ENCODE measurements at places on chromosomes 12 and 14.

DNA sequence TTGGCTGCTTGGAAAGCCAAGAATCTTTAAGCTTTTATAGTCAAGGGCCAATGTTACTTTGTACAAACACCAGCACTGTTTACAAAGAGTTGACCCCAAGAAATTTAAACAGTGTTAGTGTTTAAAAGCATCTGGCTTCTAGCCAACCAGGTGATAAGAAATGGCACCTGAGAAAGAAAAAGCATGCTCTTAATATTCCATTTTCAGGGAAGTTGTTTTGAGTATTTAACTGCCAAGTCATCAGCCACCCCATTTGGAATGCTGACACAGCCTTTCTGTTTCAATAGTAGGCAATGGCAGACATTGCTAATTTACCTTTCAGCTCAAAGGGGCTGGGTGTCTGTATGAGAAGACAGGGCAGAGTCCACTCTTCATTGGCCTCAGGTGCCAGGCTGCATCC is 3.7 kb upstream of the SLC35F4 start:
- no peak for DNase-seq

- no peak for DNase-seq
Observed at GRCh38 chr14:104852280-104852663, 12.8 kb upstream of the CEP170B start.

GRCh38 chr12:120181991-120182631 is 12.4 kb downstream of the GCN1 start:
- peak; percentile 61 for DNase-seq

DNA sequence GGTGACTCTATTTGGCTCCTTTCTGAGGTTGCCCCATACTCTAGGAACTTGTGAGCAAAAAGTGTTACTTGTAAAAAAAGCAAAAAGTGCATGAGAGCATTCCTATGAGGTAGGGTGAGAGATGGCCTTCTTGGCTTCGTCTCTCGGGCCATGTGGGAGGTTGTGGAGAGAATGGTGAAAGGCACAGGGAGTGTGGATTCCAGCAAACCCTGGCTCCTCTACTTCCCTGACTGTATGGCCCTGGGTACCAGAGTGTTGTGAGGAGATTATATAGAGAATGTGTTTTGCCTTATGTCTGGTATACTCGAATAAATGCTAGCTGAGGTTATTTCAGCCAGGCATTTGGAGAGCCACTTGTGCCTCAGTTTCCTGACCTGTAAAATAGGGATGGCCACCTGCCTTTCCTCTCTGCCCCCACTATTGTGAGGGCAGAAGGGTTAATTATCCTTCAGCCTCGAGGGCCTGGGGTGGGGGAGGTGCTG is 11.0 kb downstream of the PLEKHG3 start:
- DNase-seq = no peak

GRCh38 chr12:128627659-128628058 is 196.1 kb downstream of the SLC15A4 start:
- DNase-seq = no peak

GRCh38 chr12:98048326-98048725 is 467.1 kb upstream of the TMPO start:
- DNase-seq = no peak

DNA sequence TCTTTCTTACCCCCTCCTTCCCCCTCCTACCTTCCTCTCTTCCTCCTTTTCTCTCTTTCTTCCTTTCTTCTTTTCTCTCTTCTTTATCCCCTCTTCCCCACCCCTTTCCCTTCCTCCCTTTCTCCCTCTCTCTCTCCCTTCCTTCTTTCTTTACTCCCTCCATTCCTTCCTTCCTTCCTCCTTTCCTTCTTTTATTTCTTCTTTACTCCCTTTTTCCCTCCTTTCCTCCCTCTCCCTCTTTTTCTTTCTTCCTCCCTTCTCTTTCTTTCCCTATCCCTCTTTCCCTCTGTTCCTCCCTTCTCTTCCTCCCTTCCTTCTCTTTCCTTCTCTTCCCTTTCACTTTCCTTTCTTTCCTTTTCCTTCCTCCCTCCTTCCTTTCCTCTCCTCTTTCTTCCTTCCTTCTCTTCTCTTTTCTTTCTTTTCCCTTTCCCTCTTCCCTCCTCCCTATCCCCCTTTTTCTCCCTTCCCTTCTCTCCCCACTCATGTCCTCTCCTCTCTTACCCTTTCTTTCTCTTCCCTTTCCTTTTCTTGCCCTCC is 302.3 kb upstream of the TBX3 start:
- DNase-seq = no peak

DNA sequence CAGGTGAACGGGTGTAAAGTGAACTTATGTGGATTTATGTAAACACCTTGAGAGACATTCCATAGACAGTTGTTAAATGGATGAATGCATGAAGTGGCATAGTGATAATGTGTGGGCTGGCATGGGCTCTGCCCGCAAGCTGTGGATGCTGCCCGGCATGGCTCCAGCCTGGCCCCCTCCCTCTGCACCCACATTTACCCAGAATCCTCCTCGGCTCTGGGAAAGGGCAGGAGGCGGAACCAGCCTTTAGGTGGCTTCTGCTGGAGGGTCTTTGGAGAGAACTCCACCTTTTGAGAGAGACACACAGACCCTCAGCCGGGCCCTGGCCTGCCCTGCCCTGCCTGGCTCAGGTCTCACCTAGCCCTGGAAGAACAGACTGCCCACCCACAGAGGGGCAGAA is 18.7 kb downstream of the RASAL1 start:
- no peak for DNase-seq

DNA sequence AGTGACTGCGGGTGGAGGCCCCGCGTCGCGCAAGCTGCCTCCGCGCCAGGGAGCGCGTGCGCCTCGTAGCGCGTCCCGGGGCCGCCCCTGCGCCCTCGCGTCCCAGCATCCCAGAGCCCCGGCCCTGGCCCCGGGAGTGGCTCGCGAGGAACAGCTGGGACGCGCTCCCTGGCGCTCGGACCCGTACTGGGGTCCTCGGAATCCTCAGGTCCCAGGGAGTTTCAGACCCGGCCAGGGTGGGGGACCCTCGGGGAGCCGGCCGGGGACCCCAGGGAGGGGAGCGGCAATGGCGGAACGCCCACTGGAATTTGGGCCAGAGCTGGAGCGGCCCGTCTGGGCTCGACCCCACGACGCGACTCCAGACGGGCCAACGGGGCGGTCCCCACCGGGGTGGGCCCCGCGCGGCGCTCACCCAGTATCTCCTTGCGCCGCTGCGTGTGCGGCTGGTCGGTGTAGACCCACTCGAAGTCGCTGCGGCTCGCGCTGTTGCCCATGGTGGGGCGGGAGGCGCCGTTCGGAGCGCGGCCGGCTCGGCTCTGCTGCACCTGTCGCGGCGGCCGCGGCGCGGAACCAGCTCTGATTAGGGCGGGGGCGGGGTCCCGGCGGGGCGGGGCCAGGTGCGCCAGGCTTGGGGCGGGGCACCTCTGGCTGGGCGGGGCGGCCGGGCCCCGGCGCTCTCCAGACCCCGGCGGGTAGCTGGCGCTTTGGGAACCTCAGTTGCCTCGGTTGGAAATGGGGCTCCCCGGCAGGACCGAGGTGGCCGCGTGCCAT is at the start of gene DEGS2:
Gene DEGS2 (minus strand): TSS at position 552 of the 771 bp plus-strand sequence. CDS start 58 bp downstream, at position 494.
- DNase-seq = no peak

GRCh38 chr14:31566456-31566855 is 5.3 kb downstream of the NUBPL start:
- DNase-seq = no peak

DNA sequence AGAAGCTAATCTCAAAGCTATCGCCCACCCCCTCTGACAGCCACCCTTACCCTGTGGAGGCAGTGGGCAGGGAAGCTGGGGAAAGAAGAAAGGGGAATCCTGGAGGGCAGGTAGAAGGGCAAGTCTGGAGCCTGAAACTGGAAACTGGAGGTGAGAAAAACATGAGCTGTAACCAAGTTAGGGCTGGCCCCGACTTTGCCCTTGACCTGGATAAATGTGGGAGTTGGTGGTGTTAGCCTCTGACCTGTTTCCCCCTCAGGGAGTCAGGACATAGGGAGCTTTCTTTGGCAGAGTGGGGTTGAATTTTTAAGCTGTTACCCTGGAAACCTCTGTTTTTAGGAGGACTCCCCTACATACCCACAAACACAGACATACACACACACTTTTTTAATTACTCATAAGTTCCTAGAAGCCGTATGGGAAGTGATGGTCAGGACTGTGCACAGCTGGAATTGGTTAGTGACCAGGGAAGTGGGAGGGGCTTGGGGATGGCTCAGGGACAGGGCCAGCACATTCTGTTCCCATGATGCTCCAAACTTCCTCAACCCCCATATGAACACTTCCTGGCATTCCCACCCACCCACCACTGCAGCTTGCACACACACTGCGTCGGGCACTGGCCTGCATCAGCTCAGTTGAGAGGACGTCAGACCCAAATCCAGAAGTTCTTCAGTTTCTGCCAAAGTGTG is 5.0 kb upstream of the MMP19 start:
- DNase-seq = peak; percentile 38

GRCh38 chr12:29164477-29165393 is 15.7 kb downstream of the FAR2 start:
- DNase-seq = peak; percentile 19

DNA sequence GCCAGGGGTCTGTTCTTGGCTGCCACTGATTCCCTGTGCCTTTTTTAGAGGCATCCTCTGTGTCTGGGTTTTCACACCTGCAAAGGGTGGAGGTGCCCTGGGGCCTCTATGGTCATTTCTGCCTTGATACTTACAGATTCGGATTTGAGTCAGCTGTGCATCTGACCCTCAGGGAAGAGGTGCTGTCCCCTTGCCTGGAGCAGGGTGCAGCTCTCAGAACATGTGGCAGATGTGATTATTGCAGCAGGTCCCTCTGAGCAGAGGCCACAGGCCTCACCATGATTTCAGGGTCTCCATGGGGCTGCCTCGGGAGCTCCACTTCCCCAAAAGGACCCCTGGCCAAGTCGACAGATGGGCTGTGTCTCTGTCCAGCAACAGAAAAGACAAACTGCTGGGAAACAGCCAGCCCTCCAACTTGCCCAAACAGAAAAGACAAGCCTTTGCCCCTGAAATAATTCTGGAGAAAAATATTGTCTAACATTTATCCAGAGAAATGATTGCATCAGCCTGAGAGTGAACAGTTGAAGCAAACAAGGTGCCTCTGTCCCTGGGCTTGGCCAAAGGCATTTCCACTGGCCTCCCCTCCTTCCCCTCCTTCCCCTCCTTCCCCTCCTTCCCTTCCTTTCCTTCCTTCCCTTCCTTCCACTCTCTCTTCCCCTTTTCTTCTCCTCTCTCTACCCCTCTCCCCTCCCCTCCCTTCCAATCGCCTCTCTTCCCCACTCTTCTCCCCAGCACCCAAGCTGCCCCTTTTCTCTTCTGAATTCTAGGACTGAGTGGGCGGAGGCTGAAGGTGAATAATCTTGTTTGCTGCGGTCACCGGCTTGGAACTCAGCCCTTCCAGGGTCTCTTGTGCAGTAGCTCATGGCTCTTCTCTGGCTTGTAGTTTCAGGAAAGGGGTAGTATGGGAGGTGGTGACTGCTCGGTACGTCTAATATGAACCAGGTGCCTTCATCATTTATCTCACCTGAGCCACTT is 676 bp downstream of the SERPINA3 start:
- DNase-seq = no peak

DNA sequence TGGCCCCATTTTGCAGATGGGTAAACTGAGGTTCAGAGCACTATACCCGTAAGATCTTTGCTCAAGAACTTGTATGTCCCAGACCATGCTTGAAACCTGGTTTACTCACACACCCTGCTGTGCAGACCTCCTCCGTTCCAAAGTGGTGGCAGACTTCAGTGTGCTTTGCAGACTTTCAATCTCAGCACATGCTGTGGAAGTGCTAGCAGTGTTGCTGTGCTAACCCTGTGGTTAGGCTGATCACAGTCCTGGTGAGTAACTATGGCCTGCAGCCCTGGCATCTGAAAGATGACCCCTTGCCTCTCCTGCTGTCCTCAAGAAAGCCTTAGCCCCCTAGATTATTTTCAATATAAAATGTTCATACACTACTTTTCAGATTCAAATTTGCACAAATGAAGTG is 450.6 kb downstream of the DPF3 start:
- DNase-seq = no peak
